ENCODE measurements at places on chromosomes 11 and 22. TPM values are rescaled to one million over a fixed set of nuclear protein-coding genes. Genes with fewer than 3 reads are reported as not detected.

TBX10 gene
- total RNA-seq = not detected

GRCh38 chr11:109222761-109223160 lies 199.2 kb upstream of the C11orf87 start:
- no peak for DNase-seq

ALDH3B2 gene
- total RNA-seq = not detected

DNA sequence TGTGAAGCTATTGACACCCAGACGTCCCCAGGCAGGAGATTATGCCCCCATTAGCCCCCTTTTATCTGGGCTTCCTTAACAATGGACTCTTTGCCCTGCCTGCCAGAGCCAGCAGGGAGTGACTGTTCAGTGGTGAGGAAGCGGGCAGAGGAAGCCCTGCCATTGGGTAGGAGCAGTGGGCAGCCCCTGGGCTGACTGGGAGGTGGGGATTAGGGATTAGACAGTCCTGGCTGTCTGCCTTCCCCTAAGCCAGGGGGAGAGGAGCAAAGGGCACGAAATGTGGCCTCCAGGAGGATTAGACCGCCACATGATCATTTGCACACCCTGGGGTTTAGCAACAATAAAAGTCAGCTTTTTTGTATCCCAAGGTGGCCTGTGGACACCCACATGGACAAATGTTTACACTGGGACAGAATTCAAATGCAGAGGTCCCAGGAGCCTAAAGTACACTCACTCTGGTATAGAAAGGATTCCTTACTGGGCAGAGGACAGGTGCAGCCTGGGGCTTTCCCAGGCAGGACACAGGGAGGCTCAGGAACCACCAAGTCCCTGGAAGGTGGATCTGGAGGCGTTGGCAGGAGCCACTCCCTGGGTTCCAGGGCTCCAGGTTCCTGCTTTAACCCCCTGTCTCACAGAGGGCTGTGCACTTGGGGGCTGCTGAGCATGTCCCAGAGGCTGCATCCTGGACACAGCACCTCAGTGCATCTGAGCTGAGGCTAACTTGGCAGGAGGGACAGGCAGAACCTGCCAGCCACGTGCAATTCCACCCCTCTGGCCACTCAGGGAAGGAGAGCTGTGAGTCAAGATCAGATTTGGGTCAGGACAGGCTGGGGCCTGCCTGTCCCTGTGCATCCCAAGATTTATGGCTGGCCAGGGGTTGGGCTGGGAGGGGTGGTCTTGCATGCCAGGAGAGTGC lies 2.1 kb downstream of the PNPLA3 start:
- no peak for DNase-seq

- peak; percentile 89 for DNase-seq
Measured at GRCh38 chr11:128172046-128172878, 415.1 kb downstream of the ETS1 start.

- DNase-seq = peak; percentile 48
Measured at GRCh38 chr11:57426439-57426928, 437 bp downstream of the SLC43A3 start.

GRCh38 chr22:26588729-26589366 lies 1.1 kb downstream of the TPST2 start:
- DNase-seq = no peak

DNA sequence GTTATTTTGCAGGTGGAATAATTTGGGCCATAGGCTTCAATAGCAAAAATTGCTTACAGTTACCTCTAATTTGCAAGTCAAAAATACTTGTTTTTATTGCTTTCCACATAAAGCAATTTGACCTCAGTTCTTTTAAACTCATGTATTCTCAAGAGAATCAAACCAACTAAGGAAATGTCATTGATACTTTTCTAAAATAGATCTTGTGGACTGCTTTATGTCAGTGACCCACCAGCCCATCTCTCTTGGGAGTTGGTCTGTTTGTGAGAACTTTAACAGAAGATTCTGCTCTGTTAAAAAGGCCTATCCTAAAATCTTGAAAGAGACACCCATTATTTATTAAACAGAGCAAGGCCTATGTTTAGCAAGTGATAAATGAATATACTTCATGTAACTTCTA lies 75.2 kb downstream of the DDIAS start:
- no peak for DNase-seq

NNMT gene
- total RNA-seq = 639 TPM

DNA sequence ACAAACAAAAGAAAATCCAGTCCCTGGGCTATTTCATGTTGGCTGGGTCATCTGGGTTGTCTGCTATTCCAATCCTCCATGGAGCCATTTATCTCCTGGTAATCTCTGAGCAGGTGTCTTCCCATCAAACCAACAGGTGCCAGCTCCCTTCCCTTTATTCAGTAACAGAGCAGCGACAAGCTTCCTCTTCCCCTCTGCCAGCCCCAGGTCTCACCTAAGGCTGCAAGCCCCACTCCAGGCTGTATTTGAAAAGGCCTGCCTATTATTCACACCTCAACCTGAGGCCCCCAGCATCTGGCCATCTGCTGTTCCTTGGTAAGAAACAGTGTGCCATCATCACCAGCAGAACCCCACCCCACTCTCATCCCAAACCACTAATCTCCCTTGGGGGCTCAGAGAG lies 436.2 kb downstream of the BUD13 start:
- no peak for DNase-seq

Data from fibroblast of lung (primary cell).